ENCODE measurements at places on chromosomes 6 and 20.

DNA sequence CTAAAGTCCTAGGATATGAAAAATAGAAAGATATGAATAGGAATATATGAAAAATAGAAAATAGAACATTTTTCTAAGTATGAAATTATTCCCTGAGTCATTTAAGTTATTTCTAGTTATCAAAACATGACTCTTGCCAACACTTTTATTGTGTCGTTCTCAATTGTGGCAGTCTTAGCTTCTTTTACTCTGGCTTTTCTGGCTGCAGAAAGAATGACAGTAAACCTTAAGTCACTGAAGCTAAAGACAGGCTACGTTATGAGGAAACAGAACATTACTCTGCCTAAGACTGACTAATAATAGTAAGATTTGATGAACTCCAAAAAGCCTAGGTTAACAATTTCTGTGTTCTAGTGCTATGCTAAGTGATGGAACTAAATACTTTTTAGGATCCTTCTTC lies 74.6 kb downstream of the AIG1 start:
- DNase-seq, result no peak

DNA sequence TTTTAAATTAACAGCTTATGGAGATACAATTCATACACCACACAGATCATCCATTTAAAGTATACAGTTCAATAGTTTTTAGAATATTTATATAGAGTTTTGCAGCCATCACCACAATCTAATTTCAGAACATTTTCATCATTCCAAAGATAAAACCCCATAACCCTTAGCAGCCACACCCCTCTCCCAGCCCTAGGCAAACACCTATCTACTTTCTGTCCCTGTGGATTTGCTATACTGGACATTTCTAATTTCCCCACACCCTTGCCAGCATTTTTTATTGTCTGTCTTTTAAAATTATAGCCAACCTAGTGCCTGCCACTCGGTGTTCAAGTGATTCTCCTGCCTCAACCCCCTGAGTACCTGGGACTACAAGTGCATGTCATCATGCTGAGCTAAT lies 23.0 kb upstream of the AKAP7 start:
- no peak for DNase-seq

- DNase-seq, result no peak
Observed at GRCh38 chr6:160085713-160086505, 35.7 kb upstream of the SLC22A1 start.

GRCh38 chr6:149170564-149171452 lies 146.7 kb upstream of the TAB2 start:
- no peak for DNase-seq

DNA sequence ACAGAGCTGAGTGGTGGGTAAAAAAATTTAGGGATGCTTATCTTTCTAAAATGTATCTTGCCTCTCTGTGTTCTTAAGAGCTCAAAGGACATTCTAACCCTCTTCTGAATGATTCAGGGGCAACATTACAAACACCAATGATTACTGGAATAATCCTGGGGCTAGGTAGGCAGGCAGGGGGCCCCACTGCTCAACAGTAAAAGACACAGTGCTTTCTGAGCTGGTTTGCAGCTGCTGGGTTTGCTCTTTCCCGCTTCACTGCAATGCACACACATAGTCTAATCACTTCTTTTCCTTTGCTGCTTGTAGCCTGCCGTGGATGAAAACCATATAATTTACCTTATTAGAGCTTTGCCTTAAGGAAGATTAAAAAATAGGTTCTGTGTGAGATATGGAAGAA lies 23.9 kb downstream of the CLDN20 start:
- DNase-seq, result no peak

DNA sequence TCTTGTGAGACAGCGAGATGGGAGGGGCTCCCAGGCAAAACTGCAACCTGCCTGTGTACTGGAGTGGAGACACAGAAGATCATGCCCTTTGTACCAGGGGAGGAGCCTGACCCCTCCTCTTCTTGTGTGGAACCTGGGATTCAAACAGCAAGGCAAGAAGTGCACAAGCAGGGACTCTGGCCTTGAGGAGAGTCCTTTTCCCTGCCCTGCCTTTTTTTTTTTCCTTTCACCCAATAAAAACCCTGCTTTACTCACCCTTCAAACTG lies 251.8 kb upstream of the OPRM1 start:
- no peak for DNase-seq

- no peak for DNase-seq
Observed at GRCh38 chr6:63319939-63320338, at the start of gene LGSN. LGSN (minus strand) TSS chr6:63319983; CDS start chr6:63319943, 40 bp downstream.

DNA sequence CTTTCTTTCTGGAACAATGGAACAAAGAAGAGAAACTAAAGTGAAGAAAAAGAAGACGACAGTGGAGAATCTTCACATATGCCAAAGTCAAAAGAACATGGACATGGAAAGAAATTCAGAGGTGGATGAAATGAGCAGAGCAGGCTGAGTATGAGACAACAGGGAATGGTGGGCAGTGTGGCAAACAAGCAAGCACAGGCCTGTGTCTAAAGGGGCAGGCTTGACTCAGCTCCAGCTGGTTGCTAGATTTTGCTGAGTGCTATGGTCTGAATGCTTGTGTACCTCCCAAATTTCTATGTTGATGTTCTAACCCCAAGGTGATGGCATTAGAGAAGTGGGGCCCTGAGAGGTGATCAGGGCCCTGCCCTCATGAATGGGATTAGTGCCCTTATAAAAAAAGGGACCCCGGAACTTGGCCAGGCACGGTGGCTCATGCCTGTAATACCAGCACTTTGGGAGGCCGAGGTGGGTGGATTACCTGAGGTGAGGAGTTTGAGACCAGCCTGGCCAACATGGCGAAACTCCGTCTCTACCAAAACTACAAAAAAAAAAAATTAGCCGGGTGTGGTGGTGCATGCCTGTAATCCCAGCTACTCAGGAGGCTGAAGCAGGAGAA lies 49.6 kb downstream of the ZMYND8 start:
- DNase-seq, result no peak

- DNase-seq, result no peak
Observed at GRCh38 chr6:99022039-99022609, 74.4 kb upstream of the FBXL4 start.

DNA sequence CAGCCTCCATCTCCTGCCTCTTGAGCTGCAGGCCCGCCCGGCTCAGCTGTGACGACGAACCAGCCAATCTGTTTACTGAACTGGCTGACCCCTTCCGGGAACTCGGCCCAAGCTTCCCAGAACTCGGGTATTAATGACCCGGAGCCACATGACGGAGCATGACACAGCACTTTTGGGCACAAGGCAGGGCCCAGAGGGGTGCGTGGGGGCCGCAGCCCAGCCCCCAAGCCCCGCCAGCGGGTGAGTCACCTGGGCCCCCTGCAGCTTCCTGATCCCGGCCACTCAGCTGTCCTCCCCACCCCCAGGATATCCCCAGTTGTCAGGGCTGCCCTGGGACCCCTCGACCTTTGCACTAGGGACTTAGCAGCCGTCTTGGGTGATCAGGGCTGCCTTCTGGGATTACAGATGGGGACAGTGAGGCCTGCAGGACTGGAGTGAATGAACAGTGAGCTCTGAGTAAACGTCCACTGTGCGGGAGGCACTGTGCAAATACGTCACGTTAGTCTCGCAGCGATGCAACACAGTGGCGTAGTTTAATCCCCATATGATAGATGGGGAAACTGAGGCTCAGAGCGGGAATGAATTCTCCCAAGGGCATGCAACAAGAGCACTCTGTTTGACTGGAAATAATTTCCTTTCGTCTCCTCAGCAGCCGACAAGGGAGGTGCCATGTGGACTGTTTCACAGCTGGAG lies 102.1 kb downstream of the CEBPB start:
- peak; percentile 84 for DNase-seq

GRCh38 chr6:13538084-13538483 lies 36.3 kb upstream of the SIRT5 start:
- DNase-seq, result peak; percentile 50

- peak; percentile 43 for DNase-seq
Observed at GRCh38 chr20:33910056-33910455, 83.7 kb upstream of the RALY start.

Data from astrocyte of the cerebellum (primary cell).